ENCODE measurements at places on chromosomes 12 and 14.

- peak; percentile 73 for DNase-seq
Measured at GRCh38 chr12:53207042-53207441, at the start of gene ITGB7. Gene ITGB7 (minus strand): TSS chr12:53207251. CDS start chr12:53200443, 6,808 bp downstream.

GRCh38 chr12:89935850-89936249, 227.2 kb upstream of the ATP2B1 start:
- no peak for DNase-seq

GRCh38 chr14:66092206-66092605, 394.0 kb upstream of the CCDC196 start:
- DNase-seq = no peak

GRCh38 chr12:41367726-41368405, 179.7 kb downstream of the PDZRN4 start:
- no peak for DNase-seq

DNA sequence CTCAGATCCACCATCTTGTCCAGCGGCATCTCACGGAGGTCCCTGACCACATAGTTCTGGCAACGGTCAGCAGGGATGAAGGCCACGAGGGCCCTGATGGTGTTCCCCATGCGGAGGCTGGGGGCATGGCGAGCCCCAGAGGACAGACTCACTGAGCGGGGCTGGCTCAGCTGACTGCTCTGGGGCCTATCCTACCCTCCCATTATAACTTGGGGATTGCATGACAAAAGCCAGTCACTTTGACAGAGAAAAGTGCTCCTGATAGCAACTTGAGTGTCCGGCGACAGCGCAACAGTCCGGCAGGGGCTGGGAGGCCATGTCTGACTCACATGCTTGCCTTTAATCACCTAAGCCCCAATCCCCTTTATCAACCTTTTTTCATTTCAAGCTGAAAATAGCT, at the start of gene LRRC10:
Gene LRRC10, minus strand, starts transcription at position 179 of the 400 bp plus-strand sequence. Its CDS starts 69 bp downstream, at position 110.
- DNase-seq = no peak

DNA sequence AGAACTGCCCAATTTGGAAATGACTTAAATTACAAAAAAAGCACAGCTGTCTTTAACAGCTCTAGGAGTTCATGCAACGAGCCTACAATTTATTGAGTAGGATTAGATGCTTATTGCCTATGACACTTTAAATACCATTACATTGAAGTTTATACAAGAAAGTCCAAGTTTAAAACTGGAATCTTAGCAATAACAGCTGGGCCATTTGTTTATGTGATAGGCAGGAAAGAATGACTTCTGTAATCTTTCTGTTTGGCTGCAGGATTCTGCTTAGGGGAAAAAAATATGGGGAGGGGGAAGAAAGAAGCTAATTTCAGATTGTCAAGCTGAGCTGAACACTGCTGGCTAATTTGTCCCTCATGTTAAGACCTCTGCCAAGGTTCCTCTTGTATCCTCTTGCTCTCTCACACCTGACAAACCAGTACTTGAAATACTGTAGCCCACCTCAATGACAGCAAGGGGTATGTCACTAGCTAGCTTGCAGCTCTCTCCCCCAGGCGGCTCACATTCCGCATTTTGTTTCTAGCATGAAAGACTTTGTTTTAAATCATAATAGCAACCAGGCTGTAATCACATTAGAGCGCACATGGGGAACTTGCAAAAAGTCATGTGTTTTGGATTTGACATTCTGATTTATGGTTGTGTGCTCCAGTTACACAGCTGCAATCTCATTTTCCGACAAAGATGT, 384.8 kb downstream of the BMP4 start:
- no peak for DNase-seq

DNA sequence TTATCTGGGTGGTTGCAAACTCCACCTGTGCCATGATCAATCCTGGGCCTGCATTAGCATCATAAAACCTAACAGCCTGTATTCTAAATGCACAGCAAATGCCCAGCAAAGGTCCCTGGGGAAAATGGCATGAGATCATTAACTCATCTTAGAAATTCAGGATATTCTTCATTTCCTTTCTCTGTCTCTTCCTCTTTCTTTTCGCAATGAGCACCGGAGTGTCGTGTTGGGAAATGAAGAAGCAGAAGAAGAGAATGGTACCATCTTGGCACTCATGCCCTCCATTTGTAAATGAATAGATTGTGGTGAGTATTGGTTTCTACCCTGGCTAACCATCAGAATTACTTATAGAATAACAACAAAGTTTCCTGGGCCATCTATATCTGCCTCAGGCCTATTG, 193.6 kb downstream of the GALC start:
- no peak for DNase-seq

- no peak for DNase-seq
Measured at GRCh38 chr12:94265966-94266745, 117.8 kb downstream of the PLXNC1 start.
